Cardiac muscle cell (in vitro differentiated cells and primary cell): ENCODE measurements at places on chromosomes 11 and 22.

DNA sequence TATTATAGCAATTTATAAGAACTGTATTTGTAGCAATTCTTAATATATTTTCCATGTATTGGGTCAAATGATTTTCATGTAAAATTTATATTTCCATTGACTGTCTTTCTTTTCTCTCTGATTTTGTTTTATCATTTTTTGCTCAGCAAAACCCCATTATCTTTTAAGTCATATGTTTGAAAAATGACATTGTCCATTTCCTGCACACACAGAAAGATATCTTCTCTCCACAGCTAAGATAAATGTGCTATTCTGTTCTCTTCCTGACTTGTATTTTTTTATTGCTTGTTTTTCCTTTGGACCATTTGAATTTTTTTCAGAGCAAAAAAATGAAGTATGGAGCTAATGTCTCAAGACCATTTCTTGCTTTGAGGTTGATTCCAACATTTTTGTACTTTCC, 6.3 kb upstream of the LRRC55 start:
- H3K36me3 ChIP-seq: no peaks in the 10 kb centered on the region
- peaks cover 6% of the 10 kb centered on the region for H3K27me3 ChIP-seq
- no peaks in the 10 kb centered on the region for H3K4me1 ChIP-seq

DNA sequence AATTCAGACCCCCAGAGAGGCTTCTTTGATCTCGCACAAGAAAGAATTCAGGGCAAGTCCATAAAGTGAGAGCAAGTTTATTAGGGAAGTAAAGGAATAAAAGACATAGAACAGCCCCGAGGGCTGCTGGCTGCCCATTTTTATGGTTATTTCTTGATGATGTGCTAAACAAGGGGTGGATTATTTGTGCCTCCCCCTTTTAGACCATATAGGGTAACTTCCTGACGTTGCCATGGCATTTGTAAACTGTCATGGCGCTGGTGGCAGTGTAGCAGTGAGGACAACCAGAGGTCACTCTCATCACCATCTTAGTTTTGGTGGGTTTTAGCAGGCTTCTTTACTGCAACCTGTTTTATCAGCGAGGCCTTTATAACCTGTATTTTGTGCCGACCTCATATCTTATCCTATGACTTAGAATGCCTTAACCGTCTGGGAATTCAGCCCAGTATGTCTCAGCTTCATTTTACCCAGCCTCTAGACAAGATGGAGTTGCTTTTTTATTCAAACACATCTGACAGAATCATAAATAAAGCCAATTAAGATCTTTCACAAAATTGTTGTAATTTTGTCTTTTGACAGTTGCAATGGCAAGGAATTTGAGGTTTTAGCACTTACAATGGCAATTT, 7.6 kb downstream of the DDIAS start:
- no peaks in the 10 kb centered on the region for H3K27me3 ChIP-seq
- no peak for DNase-seq
- H3K4me1 ChIP-seq: no peaks in the 10 kb centered on the region
- no peaks in the 10 kb centered on the region for H3K36me3 ChIP-seq
- H3K4me3 ChIP-seq: no peak overlapping the region

DNA sequence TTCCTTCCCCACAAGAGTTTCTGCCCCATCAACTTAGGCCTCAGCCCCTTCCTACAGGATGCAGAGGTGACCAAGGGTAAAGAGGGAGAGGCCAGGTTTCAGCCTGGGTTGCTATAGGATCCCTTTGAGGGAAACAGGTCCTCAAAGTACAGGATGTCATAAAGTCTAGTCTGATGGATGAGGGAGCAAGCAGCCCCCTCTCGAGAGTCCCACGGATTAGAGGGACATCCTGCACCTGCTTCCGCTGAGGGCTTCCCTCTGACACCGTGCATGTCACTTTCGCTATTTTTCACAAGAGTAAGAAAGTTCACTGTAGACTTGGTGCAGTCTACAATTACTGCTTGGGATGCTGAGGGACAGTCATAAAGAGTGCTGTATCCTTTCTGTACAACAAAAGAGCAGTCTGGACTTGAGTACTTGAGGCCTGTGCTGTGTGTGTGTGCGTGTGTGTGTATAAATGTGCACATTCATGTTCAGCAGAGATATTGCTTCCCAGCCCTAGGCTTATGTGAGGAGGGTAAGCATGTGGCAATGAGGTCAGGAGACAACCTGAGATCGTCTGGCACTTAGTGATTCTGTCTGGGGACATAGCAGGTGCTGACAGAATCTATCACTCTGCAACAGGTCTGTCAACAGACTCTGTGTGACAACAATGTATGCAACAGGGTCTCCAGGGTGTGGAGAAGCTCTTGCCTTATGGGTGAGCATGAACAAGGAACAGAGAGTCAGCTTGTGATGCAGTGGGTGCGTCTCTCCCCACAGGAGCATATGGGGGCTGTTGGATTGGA, 18.0 kb upstream of the CHST1 start:
- H3K4me3 ChIP-seq: no peak overlapping the region
- H3K27ac ChIP-seq: no peak overlapping the region
- no peaks in the 10 kb centered on the region for H3K36me3 ChIP-seq
- peaks cover 36% of the 10 kb centered on the region for H3K27me3 ChIP-seq
- H3K4me1 ChIP-seq: peaks cover 29% of the 10 kb centered on the region

DNA sequence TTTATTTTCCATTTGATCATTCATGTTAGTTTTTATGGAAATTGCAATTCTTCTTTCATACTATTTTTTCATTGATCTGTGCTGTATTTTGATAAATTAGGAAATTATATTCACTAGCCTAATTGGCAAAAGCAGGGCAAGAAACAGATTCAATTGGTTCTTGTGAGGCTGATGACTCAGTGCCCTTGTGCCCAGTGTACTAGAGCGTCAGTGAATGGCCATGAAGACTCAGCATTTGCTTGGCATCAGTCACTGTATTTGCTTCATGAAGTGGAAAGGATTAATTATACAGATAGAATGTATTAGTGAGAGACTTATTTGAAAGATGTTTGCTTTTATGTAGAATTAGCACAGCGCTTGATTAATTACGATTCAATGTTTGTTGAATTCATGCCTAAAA, 31.8 kb downstream of the MRGPRX1 start:
- no peak for DNase-seq
- no peak overlapping the region for H3K27ac ChIP-seq
- no peaks in the 10 kb centered on the region for H3K4me1 ChIP-seq

DNA sequence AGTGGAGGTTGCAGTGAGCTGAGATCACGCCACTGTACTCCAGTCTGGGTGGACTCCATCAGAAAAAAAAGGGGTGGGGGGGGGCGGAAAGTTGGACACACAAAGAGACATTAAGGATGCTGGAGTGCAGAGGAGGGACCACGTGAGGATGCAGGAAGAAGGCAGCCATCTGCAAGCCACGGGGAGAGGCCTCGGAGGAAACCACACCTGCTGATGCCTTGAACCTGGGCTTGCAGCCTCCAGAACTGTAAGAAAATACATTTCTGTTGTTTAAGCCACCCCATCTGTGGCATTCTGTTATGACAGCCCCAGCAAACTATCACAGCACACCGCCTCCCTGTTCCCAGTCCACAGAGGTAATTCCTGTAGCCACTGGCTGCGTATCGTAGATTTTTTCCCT, 9.2 kb upstream of the STIP1 start:
- DNase-seq: no peak
- no peak overlapping the region for H3K27ac ChIP-seq
- peaks cover 9% of the 10 kb centered on the region for H3K4me1 ChIP-seq
- no peaks in the 10 kb centered on the region for H3K27me3 ChIP-seq

DNA sequence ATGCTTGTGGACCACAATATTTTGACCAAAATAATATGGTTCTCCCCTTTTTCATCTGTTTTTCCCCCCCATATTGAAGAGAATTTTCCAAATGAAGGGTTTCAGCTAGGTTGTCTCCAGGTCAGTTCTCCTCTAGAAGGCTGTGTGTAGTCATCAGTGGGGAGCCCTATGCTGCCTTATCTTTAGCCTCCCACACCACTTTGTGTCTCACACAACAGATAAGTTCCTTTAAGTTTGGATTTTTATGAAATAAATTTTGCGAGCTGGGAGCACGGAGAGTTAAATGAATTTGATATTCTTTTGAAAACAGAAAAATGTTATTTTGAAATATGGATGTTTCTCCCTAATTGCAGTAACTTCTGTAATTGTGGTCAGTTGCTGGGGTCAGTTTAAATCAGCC, 28.9 kb downstream of the PAX6 start:
- no peaks in the 10 kb centered on the region for H3K4me1 ChIP-seq
- H3K36me3 ChIP-seq: no peaks in the 10 kb centered on the region
- H3K4me3 ChIP-seq: no peak overlapping the region
- no peak overlapping the region for H3K27ac ChIP-seq
- H3K27me3 ChIP-seq: peaks cover 89% of the 10 kb centered on the region
- no peak for DNase-seq

DNA sequence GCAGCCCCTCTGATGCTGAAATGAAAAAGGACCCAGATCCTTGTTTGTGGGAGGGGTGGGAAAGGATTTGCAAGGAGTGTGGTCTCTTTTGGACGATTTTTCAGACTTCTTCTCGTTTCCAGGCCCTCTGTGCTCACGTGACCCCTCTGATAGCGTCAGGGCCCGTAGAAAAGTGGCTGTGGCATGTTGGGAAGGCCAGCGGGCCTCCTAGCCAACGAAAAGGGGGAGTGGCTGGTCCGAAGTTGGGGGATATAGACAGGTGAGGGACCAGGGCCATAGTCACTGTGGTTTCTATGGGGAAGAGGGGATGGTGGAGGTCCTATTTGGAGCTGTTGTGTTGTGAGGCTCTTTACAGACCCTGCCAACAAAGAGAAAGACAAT, 6.6 kb downstream of the PARVB start:
- H3K27ac ChIP-seq: no peak overlapping the region
- no peaks in the 10 kb centered on the region for H3K36me3 ChIP-seq
- H3K27me3 ChIP-seq: no peaks in the 10 kb centered on the region
- peaks cover 24% of the 10 kb centered on the region for H3K4me1 ChIP-seq

DNA sequence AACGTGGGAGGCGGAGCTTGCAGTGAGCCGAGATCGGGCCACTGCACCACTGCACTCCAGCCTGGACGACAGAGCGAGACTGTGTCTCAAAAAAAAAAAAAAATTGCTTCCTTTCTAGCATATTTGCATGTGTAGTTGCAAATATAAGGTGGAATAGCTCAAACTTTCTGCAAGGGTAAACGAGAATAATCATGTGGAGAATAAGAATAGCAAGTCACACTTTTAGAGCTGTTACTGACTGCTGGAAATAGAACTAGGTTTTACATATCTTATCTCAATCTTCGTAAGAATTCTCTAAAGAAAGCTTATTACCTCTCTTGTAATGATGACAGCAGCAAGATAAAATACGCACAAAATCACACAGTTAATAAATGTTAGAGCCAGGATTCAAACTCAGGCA, 1.6 kb downstream of the L3MBTL2 start:
- DNase-seq: no peak
- H3K27ac ChIP-seq: no peak overlapping the region
- H3K36me3 ChIP-seq: peaks cover 4% of the 10 kb centered on the region

GRCh38 chr11:16815047-16815767, 76.8 kb downstream of the C11orf58 start:
- no peak overlapping the region for H3K27ac ChIP-seq
- H3K27me3 ChIP-seq: no peaks in the 10 kb centered on the region
- no peak overlapping the region for H3K4me3 ChIP-seq
- H3K36me3 ChIP-seq: peaks cover 32% of the 10 kb centered on the region
- H3K4me1 ChIP-seq: no peaks in the 10 kb centered on the region
- DNase-seq: no peak

DNA sequence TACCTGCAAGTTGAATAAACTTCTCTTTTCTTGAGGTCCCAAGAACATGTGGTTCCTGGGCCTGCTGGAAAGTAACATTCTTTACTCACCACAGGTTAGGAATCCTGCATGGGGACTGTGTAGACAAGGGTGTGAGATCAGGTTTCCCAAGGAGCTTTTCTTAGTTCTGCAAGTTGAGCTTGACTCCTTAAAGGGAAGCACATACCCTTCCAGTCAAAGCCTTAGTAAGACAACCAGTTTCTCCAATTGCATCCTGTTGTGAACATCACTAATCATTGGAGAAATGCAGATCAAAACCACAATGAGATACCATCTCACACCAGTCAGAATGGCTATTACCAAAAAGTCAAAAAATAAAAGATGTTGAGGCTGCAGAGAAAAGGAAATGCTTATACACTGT, 48.3 kb upstream of the PAK1 start:
- H3K4me3 ChIP-seq: no peak overlapping the region
- H3K36me3 ChIP-seq: no peaks in the 10 kb centered on the region
- H3K27me3 ChIP-seq: no peaks in the 10 kb centered on the region
- no peak overlapping the region for H3K27ac ChIP-seq
- DNase-seq: no peak
- H3K4me1 ChIP-seq: no peaks in the 10 kb centered on the region

GRCh38 chr11:69711822-69712801, 8.3 kb upstream of the FGF19 start:
- no peaks in the 10 kb centered on the region for H3K4me1 ChIP-seq
- H3K36me3 ChIP-seq: no peaks in the 10 kb centered on the region
- H3K27me3 ChIP-seq: peaks cover 7% of the 10 kb centered on the region
- H3K27ac ChIP-seq: no peak overlapping the region

DNA sequence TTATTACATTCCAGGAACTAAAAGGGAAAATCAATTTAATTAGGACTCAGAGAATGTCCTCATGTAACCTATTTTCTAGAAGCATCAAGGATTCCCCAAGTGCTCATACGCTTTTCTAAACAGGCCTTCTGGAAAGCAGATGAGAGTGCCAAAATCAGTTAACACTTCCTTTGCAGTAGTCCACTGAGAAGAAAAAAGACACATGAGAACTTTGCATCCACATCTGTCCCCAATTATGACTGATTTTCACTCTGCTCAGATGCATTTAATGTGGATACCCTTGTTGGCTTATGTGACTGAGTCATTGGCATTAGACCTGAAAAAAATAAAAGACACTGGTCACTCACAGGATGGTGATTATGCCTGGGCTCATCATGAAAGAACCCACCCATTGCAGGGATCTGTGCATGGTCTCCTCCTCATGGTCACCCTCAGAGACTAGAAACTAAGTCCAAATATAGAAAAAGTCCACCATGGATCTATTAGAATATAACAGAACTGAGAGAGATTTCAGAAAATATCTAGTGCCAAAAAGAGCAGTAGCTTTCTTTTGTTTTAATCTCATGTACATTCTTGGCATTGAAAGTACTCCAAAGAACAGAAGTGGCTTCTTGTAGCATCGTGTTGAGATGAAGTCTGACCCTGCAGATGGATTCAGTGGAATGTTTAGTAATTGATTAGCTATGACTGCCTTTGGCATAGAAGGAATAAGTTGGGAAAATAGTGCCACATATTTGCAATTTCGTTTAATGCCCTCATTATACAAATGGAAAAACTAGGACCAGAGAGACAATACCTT, 48.8 kb upstream of the FIBIN start:
- H3K4me3 ChIP-seq: no peak overlapping the region
- no peaks in the 10 kb centered on the region for H3K36me3 ChIP-seq
- H3K4me1 ChIP-seq: no peaks in the 10 kb centered on the region
- no peaks in the 10 kb centered on the region for H3K27me3 ChIP-seq

- H3K4me1 ChIP-seq: peaks cover 32% of the 10 kb centered on the region
- no peak overlapping the region for H3K27ac ChIP-seq
These were observed 15.0 kb downstream of the PDGFB start for GRCh38 chr22:39229688-39230260.

- no peaks in the 10 kb centered on the region for H3K4me1 ChIP-seq
- no peaks in the 10 kb centered on the region for H3K36me3 ChIP-seq
- no peak overlapping the region for H3K27ac ChIP-seq
- no peak for DNase-seq
These were observed 37.0 kb downstream of the PRCP start for GRCh38 chr11:82863209-82863608.

GRCh38 chr22:31097941-31098631, 9.3 kb downstream of the SELENOM start:
- DNase-seq: no peak
- no peaks in the 10 kb centered on the region for H3K36me3 ChIP-seq
- no peak overlapping the region for H3K4me3 ChIP-seq
- no peaks in the 10 kb centered on the region for H3K27me3 ChIP-seq
